AG20443 (cell line): ENCODE measurements at places on chromosomes 11 and 22.

DNA sequence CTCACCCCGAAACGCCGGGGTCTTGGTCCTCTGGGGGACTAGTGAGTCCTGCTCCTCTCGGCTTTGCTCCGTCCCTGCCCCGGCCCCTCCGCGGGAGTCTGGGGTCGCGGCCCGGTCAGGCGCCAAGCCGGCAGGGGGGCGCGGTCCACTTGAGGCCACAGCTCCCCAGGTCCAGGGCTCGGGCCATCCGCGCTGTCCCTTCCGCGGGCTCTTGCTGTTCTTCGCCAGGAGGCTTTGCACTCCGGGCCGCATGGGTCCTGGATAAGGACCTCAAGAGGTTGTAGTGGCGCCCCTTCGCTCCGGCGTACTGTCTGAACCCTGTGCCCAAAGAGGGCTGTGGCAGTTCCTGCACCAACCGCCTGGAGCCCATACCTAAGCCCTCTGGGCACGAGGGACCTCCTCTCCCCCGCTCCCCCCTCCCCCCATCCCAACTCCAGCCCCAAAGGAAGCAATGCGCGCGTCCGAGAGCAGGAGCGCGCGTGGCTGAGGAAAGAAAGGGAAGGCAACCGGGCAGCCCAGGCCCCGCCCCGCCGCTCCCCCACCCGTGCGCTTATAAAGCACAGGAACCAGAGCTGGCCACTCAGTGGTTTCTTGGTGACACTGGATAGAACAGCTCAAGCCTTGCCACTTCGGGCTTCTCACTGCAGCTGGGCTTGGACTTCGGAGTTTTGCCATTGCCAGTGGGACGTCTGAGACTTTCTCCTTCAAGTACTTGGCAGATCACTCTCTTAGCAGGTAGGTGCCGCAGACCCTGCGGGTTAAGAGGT lies at the start of gene ADM:
Gene ADM, plus strand, starts transcription at position 579 of the 767 bp plus-strand sequence. CDS start 628 bp downstream, outside the sequence.
- DNase-seq: peak; percentile 95

DNA sequence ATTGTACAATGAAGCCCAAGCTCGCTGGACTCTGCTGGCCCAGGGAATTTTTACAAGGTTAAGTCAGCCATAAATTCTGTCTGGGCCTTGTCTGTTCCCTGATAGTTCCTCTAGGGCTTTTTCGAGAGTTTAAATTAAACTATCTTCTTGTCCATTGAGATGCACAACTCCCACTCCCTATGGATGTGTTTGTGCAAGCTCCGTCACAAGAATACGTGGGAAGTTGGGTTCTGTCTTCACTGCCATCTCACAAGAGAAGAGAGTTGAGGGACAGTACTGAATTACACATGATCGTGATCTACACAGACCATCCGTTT lies 153.6 kb upstream of the TTC12 start:
- no peak for DNase-seq

GRCh38 chr11:8671193-8671612 lies 11.3 kb downstream of the TRIM66 start:
- DNase-seq: peak; percentile 89

DNA sequence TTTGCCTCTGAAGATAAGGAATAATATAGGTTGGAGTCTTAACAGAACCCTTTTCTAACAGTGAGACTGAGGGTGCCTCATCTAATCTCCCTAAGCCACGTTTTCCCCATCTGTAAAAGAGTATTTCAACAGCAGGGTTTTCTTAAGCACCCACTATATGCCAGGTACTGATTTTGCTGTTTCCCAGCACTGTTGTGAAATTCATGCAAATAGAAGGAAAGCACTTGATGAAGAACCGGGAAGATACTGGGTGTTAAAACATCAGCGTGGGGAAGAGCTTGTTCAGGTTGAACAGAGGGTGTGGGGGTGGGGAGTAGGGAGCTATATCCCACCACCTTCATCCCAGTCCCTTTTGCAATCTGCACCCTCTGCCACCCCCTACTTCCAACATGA lies 2.8 kb downstream of the HMOX1 start:
- DNase-seq: no peak

DNA sequence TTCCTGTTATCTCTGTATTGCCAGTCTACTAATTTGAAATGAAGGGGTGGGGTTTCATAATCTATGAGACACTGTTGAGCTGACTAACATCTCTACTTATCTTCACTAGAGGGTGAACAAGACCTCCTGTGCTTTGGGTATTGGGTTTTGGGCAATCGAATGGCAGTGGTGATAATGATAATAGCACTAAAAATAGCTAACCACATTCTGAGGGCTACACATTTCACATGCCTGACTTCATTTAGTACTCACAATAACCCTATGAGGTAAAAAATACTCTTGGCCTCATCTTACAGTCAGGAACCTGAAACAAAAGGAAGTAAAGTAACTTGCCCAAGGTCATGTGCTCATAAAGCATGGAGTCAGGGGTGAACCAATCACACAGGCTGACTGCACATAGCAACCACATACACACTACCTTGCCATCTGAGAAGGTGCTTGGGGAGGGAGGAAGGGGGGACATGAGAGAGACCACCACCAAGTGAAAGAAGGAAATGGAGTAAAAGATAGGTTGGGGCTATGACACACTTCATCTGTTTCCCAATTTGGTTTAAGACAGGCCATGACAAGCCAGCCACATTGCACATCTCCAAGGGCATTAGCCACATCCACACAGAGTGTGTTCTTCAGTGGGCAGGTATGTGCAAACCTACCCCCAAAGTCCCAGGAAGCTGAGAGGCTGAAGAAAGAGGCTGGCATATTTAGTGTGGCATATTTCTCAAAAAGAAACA lies 387.6 kb upstream of the DDI1 start:
- peak; percentile 19 for DNase-seq

DNA sequence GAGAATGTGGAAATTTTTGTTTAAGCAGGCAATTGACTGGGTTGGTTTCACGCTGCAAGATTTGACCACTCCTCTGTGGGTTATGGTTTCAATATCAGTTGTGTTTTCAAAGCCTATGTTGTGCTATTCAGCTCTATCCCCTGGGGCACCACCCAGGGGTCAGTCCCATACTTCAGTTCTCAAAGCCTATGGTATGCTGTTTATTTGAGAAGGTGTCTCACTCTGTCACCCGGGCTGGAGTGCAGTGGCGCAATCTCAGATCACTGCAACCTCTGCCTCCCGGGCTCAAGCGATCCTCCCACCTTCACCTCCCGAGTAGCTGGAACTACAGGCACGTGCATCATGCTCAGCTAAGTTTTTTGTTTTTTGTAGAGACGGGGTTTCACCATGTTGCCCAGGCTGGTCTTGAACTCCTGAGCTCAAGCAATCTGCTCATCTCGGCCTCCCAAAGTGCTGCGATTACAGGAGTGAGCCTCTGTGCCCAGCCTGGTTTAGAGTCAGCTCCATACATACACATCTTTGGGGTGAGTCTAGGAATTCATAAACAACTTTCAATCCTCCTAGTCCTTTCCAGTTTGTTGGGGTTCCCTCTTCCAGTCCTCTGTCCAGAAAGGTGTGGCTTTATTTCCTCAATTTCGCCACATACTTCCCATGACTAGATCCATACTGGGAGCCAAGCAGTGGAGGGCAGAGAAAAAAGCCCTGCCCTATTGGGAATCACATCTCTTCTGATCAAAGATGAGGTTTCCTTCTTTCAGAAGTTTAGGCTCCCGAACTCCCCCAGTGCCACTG lies 35.0 kb upstream of the MAPK1 start:
- DNase-seq: no peak

- no peak for DNase-seq
Measured at GRCh38 chr11:18703001-18703763, 4.6 kb downstream of the TMEM86A start.

DNA sequence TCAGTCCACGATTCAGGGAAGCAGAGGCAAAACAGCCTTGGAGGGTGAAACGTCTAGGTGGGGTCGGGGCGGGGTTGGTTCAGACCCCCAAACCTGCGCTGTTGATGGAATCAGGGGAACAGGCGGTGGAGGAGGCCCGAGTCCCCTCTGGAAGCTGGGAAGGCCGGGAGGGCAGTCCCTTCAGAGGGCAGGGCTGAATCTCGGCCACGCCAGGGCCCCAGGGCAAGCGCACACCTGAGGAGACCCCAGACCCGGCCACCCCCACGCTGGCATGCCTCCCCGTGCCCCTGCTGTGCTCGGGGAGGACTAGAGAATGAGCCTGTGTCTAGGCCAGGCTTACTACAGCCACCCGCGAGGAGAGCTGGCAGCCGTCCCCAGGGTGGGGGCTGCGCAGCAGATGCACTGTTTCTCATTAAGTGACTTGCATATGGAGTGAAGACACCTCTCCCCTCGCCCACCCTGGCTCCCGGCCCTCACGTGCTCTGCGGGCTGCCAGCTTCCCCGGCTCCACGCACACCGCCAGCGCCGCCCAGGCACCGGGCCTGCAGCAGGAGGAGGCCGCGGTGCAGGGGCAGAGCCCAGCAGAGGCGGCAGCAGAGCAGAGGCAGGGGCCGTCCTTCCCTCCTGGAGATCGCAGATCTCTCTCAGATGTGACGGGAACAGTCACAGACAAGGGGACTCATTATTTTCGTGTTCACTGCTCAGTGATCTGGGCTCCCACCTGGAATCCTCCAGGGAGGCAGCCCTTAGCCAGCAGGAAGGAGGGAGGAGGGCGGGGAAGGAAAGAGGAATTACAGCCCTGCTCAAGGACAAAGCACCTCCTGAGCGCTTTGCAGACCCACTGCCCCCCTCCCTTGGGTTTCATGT lies 47.1 kb upstream of the OPCML start:
- DNase-seq: no peak

- DNase-seq: peak; percentile 52
Measured at GRCh38 chr11:34263441-34264091, 94.2 kb downstream of the ABTB2 start.

DNA sequence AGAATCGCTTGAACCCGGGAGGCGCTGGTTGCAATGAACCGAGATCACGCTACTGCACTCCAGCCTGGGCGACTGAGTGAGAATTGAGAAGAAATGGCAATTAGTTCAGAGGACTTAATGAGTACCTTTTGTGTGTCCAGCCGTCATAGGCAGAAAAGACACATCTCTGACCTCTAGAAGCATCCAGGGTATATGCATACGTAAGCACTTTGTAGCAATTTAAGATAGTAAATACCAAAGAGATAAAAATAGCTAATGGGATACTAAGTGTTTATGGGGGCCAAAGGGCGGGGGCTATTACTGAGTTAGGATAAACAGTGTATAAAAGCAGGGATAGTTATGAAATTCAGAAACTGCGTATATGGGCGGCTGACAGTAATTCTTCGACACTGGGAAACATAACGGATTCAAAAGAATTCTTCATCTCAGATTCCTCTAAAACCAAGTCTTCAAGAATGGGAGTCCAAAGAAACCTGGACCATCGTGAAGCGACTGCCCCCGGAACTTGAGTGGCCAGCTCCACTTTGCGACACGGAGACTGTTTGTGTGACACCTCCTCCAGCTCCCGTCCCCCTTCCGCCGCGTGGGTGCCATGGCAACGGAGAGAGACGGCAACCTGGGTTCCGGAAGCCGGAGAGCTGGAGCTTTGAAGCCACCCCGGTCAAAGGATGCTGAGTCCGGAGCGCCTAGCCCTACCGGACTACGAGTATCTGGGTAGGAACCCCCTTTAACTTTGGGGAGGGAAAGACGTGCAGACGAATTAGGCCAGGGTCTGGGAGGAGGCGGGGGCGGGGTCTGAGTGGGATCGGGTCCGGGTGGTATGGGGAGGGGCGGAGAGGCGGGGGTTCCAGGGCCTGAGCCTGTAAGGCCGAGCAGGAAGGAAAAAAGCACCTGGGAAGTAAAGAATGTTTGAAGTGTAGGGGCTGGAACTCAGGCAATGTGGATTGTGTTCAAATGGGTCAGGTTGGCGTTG lies at the start of gene CSTPP1:
Gene CSTPP1, plus strand, starts transcription at position 624 of the 973 bp plus-strand sequence. Its CDS starts 45 bp downstream, at position 669.
- peak; percentile 99 for DNase-seq

DNA sequence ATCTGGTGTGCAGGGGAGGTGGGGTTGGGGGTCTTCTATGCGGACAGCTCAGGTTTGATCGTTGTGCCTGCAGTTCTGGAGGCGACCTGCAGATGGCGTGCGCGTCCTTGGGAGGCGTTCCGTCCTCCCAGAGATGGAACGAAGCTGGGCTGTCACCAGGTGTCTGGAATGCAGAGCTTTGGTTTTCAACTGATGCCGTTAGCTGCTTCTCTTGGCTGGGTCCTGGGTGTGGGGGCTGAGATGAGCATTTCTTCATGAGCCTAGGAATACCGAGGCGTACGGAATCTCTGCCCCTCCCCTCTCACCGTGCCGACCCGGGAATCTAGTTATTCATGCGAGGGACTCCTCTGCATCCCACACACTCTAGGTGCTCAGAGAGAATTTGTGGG lies 98.6 kb downstream of the CEP164 start:
- DNase-seq: peak; percentile 89

DNA sequence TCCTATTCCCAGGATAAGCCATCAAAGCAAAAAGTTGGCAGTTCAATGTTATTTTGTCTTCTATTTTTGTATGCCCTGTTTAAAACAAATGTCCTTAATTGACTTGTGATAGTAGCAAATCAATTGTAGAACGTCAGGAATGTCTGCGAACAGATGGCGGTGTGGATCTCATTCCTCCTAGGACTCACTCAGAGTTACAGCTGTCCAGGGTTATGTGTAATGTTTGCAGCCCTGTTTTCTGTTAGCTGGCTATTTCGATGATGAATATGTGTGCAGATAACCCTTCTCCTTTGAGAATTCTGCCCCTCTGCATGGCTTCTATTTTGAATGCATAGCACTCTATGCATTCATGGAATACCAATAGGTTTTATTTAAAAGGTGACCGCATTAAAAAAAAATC lies 1248.0 kb upstream of the CNTN5 start:
- no peak for DNase-seq

DNA sequence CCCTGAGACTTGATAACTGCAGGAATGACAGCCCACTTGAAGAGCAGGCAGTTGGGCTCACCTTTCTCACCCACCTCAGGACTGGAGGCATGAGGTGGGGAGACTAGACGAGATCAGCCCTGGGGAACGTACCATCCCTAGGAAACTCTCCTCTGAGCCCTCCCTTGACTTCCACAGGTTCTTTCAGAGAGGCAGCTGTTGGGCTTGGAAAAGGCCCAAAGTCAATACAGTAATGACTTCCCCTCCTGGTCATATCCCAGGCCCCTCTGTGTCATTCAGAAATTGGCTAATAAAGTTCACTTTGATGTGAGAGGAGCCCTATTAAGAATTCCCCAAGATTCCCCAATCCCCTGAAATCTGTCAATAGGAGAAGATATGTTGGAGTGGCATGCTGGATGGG lies 5.8 kb upstream of the NECTIN1 start:
- no peak for DNase-seq

GRCh38 chr11:121421149-121421901 lies 30.8 kb upstream of the SORL1 start:
- DNase-seq: no peak

- DNase-seq: no peak
Measured at GRCh38 chr11:94959179-94959578, 14.2 kb downstream of the CWC15 start.

- no peak for DNase-seq
Measured at GRCh38 chr11:16166571-16166970, 189.8 kb downstream of the SOX6 start.

- peak; percentile 59 for DNase-seq
Measured at GRCh38 chr11:73978576-73979086, 4.0 kb downstream of the UCP2 start.

DNA sequence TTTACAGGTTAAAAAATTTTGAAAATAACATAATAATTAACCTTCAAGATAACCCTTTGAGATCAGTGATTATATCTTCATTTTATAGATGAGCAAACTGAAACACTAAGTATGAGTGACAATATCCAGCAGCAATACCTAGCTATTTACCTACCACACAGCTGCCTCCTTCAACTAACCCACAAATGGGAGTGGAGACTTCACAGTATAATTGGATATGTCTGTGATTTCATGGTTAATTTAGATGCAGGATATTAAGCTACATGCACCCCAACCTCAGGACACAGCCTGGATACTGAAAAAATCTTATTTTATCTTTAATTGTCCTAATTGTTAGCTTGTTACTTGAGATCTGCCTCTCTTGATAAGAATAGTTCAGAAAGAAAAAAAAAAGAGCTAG lies 297.2 kb upstream of the ANO5 start:
- no peak for DNase-seq
